ENCODE measurements at places on chromosomes 3 and 15.

GRCh38 chr3:49294343-49294742 is 17.3 kb upstream of the C3orf62 start:
- no peak for DNase-seq

DNA sequence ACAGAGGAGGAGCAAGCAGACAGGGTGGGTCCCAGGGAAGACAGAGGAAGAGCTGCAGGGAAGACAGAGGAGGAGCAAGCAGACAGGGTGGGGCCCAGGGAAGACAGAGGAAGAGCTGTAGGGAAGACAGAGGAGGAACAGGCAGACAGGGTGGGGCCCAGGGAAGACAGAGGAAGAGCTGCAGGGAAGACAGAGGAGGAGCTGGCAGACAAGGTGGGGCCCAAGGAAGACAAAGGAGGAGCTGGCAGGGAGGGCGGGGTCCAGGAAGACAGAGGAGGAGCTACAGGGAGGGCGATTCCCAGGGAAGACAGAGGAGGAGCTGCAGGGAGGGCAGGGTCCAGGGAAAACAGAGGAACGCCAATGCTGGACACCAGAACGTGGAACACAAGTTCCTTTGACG is 66.5 kb downstream of the PLXNA1 start:
- no peak for DNase-seq

DNA sequence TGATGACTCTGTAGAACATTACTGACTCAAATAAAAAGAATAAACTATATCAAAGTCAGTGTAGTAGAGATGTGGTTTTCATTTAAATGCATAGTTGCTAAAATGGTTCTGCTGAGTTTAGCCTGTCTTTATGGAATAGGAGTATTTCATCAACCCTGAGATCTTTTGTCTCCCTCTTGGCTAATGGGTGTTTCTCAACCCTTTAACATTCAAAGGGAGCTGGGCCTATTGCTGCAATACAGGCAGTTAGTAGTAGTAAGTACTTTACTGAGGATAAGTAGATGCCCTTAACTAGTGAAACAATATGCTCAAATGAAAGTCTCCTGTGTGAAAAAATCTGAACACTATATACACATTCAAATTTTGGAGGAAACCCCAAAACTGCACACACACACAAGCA is 184.7 kb upstream of the TTC14 start:
- DNase-seq: peak; percentile 55

DNA sequence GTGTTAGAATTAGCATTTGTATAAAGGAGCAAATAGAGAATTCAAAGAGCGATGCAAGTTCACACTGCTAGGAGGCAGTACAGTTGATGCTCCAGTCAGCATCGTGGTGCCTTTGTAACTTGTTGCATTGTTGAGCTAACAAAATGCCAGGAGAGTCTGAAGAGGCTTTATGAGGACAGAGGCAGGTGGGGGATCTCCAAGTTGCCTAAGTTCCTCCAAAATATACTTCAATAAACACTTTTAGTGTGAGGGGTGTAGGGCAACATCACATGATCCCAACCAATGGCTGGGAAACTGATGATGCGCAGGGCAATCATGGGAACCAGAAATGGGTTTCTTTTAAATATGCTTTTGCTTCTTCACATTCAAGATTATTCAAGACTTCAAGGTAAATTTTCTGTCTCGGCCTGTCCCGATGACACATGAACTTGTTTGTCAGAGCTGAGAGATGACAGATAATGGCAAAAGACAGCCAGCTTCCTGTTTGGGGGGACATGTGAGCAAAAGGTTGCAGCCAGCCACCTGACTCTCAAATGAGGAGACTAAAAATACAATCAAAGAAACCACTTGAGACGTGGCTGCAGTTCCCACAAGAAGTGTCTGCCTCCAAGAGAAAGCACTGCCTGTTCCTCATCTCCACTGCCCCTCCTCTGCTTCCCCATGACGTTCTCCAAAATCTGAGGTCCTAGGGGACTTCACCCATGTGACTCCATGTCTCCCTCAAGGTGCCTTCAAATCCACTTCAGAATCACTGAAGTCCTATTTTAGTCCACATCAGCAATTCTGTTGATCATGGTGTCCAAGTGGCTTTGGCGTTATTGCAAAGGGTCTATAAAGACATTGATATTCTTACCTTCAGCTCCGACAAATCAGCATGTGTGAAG is 39.3 kb downstream of the KLHL6 start:
- DNase-seq: no peak

GRCh38 chr3:111476701-111477100 is 65.3 kb upstream of the CD96 start:
- DNase-seq: no peak

GRCh38 chr3:76429581-76430177 is 610.2 kb upstream of the ROBO2 start:
- no peak for DNase-seq

DNA sequence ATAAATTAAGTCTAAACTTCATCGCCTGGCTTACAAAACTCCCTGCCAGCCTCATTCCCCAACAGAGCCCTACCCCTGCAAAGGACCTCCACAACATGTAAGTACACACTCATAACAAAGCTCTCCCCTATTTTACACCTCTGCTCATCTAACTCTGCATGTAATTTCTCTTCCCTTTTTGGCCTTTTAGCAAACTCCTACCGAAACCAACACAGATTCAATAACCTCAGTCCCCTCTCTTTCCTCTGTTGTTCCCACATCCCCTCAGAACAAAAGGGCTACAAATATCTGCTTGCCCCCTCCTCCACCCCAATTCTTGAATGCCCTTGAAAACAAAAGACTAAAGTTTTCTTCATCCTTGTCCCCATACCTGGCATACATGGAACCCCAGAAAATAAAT is 662 bp downstream of the UBL7 start:
- no peak for DNase-seq

DNA sequence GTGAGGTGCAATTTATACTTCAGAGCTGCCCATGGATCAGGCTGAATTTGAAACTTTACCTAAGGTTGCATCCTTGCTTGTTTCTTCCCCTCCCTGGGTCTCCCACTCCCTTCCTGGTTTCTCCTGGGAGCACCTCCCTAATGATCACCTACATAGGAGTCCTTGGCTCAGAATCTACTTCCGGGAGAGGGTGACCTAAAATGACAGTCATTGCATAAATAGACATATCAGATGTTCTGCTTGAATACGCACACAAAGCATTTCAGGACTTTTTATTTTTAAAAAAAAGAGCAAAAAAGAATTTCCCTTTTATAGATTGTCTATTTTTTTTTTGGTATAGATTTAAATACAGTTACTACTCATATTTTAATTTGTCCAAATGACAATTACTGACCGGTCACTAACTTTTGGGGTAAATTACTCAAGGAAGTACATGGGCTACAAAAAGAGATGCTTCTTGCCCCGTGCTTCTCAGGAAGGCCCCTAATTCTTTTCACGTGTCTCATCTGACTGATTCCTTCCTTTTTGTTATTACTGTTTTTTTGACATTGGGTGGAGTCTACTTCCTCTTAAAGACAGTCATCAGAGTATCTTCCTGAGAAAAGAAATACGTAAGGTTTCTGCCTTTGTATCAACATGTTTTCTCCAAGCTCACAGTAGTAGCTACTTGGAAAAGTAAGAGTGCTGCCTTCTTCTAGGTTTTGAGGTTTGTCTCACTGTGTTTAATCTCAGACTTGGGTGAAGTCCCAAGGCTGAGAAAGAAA is 4.9 kb upstream of the MYZAP start:
- DNase-seq: no peak

DNA sequence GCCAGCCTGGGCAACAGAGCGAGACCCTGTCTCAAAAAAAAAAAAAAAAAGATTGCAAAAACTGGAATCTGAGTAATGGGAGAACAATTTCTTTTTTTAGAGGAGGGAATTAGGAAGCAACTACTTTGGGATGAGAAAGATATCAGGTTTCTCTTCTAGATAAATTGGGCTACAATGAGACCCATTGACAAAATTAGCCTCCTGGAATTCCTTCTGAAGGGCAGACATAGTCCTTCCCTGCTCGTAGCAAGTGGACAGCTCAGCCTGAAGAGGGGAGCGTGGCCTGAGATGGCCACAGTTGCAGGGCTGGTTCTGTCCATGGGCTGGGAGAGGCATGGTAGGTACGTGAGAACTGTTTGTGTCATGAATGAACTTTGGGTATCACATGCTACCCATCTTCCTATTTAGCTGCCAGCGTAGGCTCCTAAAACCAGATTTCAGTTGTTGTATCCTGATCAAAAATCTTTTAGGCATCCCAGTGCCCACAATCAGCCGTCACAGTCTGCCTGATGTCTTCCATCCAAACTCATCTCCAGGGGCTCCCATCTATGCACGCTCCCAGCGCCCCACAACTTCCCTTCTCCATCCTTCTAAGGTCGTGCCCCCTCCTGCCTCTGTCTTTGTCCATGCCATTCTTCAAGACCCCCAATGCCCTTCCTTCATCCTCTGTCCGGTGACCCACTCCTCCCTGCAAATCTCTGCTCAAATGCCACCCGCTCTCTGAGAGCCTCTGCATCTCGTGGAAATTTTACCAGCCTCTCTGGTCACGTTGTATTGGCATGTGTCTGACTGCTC is 92.0 kb upstream of the NR2E3 start:
- DNase-seq: no peak

GRCh38 chr15:92960996-92961681 is 61.0 kb downstream of the CHD2 start:
- DNase-seq: no peak

- no peak for DNase-seq
Measured at GRCh38 chr3:180401226-180401625, 200.7 kb upstream of the TTC14 start.

GRCh38 chr15:31412824-31413223 is 86.2 kb downstream of the KLF13 start:
- DNase-seq: no peak

All from cardiac fibroblast (primary cell).